ENCODE measurements at places on chromosomes 5 and 9.

GRCh38 chr5:159489779-159490178 is 159.5 kb upstream of the IL12B start:
- DNase-seq, result no peak

DNA sequence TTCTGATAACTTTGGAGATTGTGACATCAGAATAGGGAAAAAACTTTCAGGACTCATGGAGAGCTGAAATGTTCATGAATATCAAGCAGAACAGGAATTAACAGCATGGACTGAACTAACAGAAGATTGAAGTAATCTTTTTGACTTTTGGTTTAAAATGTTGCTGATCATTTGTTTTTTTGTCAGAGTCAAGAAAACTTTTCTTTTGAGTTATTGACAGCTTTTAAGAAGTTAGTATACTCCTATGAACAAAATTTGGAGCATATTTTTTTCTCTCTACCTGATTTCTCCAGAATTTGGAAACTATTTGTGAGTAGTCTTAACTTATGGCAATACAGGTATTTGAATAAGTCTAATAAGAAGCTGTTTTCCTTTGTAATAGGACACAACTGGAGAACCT is 244.3 kb upstream of the KLF9 start:
- DNase-seq, result no peak

GRCh38 chr5:149345892-149346222 is 558 bp downstream of the GRPEL2 start:
- DNase-seq, result peak; percentile 17

DNA sequence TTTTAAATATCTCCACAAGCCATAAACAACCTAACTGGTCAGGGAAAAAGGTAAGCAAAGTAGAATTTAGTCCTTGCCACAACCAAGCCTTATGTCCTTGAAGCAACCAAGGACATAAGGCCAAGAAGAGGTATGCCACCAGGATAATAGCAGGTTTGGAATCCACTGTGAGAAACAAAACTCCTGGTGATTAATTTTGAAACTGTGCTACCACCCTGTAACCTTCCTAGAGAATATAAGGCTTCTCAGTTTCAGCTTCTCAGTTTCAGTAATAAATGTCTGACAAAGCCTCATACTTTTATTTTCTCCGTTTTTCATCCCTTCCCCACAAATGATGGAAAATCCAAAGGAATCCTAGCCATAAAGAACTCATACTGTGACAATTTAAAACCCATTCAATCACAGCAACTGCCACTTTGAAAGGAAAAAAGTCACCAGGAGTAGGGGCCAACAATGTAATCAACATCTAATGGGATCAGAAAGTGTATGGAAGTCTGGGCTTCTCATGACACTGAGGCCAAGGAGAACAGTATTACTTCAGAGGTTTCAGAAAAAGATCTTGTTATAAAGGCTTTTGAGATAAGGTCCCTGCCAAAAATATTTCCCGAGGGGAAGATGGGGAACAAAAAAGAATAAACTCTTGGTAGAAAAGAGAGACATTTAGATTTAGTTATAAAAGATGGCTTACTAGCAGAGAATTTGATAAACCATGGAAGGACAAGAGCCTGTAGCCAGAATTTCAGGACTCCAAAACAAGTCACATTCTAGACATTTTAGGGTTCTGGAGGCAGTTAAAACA is 189.2 kb downstream of the TSSK1B start:
- DNase-seq, result no peak

GRCh38 chr5:161846746-161847145 is 1.2 kb upstream of the GABRA1 start:
- no peak for DNase-seq

DNA sequence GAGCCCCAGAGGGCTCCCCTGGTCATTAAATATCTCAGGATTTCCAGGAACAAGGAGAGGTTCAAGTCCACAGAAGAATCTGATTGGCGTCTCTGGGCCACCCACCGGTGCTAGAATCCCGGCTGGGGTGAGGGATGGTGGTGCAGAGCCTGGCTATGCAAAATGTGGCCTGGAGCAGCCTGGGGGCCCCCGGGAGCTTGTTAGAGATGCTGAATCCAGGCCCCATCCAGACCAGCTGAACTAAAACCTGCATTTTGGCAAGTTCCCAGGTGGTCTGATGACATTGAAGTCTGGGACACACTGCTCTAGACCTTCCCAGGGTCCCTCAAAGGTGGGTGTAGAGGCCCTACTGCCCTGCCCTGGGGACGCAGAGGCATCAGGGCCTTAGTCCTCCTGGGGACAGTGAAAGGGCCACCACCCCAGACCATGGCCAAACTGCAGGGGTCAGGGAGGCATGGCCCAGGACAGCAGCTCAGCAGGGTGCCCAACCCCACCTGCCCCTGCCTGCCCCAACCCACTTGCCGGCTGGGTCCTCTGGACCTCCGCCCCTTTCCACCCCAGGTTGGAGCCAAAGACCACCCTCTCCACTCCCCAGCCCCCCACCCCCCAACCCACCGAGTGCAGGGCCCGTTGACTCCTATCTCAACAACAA is 34.7 kb downstream of the ADAMTS2 start:
- no peak for DNase-seq

DNA sequence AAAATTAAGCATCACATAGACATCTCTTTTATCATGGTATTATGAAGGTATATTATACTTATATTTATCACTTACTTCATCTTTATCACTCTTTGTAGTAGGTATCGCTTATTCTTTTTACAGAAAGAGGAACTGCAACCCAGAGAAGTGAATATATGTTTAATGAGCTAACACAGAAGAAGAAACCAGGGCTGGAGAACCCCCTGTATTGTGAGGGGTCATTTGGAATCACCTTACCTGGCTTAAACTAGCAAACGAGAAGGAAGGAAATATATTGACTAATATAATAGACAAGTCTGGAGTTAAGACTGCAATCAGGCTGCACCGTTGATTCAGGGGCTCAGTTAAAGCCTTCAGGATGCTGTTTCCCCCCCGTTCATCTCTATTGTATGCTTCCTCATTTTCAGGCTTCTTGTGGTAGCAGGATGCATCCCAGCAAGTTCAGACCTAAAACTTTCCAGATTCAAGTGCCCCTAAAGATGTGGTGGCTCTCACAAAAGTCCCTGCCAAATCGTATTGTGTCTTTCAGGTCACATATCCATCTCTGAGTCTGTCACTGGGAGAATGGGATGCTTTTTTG is 146.4 kb downstream of the GCNT1 start:
- no peak for DNase-seq

- no peak for DNase-seq
Measured at GRCh38 chr5:66515209-66515608, 81.0 kb upstream of the MAST4 start.

DNA sequence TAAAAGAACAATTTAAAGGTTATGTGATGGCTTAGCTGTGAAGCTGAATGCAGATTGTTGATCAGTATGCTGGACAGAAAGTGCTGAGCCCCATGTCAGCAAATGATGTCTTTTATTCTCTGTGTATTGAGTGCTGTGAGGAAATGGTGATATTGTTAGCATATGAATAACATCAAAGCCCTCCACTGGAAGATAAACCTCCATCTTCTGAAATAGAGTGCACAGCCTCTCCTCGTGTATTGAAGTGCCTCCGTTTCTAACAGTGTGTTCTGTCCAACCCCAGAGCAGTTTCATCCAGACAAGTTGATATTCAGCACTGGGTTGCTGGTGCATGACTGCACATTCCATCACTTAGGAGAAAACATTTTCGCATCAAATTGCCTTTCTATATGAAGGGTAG is 242.9 kb downstream of the CSNK1G3 start:
- DNase-seq, result peak; percentile 4

GRCh38 chr9:137670391-137671195 is 51.8 kb downstream of the EHMT1 start:
- DNase-seq, result no peak

GRCh38 chr5:96344678-96345577 is 88.1 kb downstream of the PCSK1 start:
- peak; percentile 81 for DNase-seq

GRCh38 chr9:124222918-124223720 is 34.6 kb upstream of the NEK6 start:
- DNase-seq, result no peak

DNA sequence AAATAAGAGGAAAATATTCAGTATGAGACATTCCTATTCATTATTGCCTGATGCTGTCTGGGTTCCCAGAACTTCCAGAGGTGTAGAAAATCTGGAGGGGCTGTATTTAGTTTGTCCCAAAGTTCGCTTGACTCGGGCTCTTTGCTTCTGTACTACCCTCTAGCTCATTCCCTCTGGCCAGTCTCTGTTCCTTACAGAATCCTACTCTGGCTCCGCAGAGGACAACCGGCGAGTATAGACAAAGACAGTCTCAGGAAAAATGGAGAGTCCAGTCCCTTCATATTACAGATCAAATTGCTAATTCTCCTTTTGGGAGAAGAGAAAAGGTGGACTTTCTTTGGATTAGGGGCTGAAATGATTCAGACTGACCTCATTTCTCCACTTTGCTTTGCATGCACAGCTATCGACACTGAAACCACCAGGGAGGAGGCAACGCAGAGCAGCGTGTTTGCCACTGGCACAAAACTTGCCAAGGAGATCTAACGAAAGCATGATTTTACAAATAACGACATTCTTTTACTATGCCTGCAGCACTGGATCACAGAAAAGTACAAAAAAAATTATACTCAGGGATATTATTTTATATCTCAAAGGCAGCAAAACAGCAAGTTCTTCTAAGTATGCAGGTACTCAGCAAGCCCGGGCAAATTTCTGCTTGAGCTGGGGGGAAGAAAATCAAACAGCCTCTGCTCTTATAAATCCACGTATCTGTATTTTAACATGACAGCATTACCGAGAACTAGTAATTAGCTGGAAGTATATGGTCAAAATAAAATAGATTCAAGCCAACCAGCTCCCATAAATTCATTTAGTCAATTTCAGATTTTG is 279.7 kb downstream of the NPR3 start:
- no peak for DNase-seq

DNA sequence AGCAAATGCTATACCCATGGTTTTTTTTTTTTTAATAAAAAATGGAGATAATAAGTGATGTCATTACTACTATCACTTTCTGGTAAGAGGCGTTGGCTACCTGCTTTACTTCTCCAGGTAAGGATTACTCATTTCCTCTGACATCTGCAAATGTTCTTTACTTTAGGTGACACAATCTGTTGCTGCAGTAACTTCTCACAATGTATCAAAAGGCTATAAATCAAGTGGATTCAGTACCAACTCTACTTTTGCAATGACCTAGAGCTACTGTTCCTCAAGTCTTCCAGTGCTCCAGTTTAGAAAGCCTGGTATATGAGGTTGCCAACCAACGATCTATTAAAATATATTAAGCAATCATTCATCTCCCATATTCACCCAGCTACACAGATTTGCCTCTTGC is 129.1 kb downstream of the PLK2 start:
- no peak for DNase-seq

DNA sequence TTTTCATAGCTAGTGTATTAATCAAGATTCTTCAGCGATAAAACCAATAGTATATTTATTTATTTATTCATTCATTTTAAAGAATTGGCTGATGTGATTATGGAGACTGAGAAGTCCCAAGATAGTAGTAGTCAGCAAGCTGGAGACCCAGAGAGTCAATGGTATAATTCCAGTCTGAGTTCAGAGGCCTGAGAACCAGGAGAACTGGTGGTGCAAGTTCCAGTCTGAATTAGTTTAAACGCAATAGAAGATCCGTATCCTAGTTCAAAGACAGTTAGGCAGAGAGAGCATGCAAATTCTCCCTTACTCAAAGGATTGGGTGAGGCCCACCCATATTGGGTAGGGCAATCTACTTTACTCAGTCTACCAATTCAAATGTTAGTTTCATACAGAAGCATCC is 364.2 kb upstream of the RPS23 start:
- DNase-seq, result no peak

DNA sequence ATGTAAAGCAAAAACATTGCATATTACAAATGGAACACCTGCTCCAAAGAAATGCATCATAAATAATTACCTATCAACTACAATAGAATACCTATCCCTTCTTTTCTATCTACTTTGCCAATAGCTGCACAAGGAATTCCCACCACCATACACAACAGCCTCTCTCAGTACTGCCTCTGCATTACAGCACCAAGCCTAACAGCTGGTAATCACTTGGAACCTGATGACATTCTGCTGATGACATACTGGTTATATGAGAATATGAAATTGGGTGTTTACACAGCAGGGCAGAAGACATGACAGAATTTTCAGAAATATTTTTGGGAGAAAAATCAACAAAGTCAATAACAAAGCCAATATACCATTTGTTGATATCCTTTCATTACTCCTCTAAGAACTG is 43.2 kb downstream of the PSMB7 start:
- no peak for DNase-seq

DNA sequence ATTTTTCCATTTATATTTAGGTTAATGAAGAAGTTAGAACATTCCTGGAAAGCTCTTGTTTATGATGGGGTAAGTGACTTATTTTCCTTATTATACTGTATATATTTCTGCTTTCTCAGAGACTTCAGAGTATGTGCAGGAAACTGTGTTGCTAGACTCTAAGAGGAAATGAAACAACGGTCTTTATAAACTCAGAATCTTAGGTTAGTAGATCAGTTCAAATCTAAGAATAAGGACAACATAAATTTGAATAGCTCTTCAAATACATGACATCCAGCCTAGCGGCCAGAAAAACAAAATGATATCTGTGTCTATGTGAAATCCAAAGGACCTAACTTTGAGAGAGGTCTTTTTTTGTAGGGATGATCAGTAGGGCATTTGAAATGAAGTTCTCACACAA is 94.3 kb downstream of the PRKACG start:
- no peak for DNase-seq

GRCh38 chr9:5518171-5518936 is 8.0 kb downstream of the PDCD1LG2 start:
- no peak for DNase-seq

DNA sequence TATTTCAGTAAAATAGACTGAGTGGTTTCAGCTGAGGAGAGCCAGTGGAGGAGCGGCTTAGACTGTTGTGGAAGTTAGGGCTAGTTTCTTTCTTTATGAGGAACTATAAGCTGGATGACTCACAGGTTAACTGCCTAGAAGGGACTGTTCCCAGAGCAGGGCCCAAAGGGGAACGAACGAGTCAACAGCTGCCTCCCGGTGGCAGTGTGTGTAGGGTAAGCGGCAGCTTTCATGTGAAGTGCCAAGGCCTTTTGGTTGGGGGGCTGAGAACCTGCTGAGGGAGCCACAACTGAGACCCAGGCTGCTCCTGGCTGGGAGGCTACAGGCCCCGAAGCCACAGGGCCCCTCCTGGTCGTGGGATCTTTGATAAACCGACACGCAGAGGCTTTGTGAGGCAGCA is 7.0 kb downstream of the SQSTM1 start:
- DNase-seq, result peak; percentile 33

DNA sequence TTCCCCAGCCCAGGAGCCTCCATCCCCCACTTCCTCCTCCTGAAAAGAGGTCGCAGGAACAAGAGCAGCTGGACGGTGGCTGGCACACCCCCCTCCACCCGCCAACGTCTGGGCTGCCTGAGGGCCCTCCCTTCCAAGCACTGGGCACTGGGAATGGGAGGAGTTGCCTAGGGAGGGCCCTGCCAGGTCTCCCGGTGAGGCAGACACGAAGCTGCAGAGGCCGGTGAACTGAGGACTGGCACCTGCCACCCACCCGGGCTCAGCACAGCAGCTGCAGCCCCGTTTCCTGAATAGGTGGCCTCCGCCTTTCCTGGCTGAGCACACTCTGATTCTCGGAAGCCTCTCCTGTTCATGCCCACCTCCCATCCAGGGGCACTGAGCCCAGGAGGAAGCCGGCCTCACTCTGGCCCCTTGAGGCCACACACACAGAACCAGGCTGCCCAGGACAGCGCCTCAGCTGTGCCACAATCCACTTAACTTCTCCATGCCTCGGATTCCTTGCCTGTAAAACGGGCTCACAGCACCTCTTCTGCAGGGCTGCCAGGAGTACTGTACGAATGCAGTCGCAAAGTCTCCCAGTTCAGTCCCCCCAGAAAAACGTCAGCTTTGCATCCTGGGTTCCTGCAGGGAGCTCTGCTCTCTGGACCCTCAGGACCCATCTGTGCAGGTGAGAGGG is 1.3 kb downstream of the NPDC1 start:
- no peak for DNase-seq

Data from A673 (cell line).